HL-60 (cell line): ENCODE measurements at places on chromosomes 7 and 10.

DNA sequence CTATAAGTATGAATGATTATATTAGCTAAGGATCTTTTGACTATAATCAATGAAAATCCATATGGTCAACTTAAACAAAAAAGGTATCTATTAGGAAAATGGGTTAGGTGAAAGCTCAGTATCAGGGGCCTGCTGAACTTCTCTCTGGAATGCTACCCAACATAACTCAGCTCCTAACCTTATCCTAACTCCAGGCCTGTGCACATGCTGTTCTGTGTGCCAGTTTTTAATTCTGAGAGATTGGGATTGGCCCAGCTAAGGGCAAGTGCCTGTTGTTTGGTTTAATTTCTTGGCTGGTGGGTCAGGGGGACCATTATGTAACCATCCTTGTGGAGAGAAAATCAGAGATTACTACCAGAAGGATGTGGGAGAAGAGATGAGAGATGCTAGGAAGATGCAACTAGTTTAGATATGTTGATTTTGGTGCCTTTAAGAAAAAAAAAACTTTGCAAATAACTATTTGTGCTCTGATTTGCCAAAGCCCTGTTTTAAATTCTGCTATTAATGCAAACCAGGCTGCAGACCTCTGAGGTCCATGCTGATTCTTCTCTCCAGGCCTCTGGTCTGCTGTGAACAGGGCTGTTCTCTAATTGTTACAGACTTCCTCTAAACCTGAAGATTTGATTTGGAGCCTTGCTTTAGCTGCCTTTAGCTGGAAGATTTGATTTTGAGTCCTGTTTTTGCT lies 23.9 kb upstream of the HDAC9 start:
- no peak for DNase-seq

GRCh38 chr7:70589010-70589409 lies 542.9 kb upstream of the GALNT17 start:
- DNase-seq: no peak

DNA sequence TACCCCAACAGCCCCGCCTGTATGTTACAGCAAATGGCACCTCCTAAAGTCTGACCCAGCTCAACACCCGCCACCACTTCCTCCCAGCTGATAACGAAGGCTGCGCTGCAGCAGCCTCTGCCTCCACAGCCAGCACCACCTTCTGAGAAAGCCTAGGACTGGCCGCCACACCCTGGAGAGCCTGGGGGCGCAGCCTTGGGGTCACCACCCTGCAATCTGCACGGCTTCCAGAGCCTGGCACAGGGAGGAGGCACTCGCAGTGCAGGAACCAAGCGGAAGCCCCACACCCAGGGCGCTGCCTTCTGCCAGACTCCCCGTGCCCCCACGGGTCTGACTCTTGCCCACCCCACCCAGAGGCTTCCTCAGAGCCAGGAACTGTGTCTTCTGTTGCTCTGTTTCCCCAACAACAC lies 112.5 kb downstream of the MAD1L1 start:
- peak; percentile 71 for DNase-seq

- DNase-seq: no peak
Observed at GRCh38 chr10:132408823-132409666, 12.0 kb downstream of the PWWP2B start.

GRCh38 chr10:132790934-132791829 lies 5.2 kb upstream of the NKX6-2 start:
- no peak for DNase-seq

GRCh38 chr7:140611641-140612040 lies 29.0 kb downstream of the DENND2A start:
- no peak for DNase-seq

- no peak for DNase-seq
Observed at GRCh38 chr7:129093867-129094456, 39.1 kb upstream of the TNPO3 start.

- DNase-seq: no peak
Observed at GRCh38 chr7:87413029-87413428, 62.5 kb downstream of the ABCB4 start.

- DNase-seq: no peak
Observed at GRCh38 chr7:28116041-28116440, 64.6 kb downstream of the JAZF1 start.

DNA sequence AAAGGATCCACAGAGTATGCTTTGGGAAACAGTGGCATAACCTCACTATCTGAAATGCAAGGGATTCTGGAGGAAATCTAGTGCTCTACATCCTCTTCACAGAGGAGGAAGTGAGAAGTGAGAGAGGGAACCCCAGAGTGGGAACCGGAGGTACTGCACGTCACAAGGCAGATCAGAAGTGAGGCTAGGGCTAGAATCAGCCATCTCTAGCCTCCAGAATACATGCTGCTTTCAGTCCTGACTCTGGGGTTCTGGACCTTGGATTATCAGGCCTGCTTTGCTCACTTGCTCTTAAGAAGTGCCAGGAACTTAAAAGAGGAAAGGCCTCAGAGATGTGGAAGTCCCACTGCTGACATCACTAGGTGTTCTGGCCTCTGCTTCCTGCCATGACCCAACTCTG lies 25.7 kb downstream of the ZNF503 start:
- peak; percentile 72 for DNase-seq
